ENCODE measurements at places on chromosomes 7 and 10.

- no peak for DNase-seq
These were observed 38.5 kb downstream of the PTF1A start for GRCh38 chr10:23230582-23230981.

GRCh38 chr7:150663802-150664494 is 21.6 kb upstream of the GIMAP2 start:
- DNase-seq = no peak

GRCh38 chr10:6363511-6363910 is 160.8 kb downstream of the PFKFB3 start:
- no peak for DNase-seq

- no peak for DNase-seq
These were observed 256.1 kb downstream of the INHBA start for GRCh38 chr7:41446606-41447449.

GRCh38 chr10:451021-451471 is 238.4 kb downstream of the DIP2C start:
- DNase-seq = no peak

DNA sequence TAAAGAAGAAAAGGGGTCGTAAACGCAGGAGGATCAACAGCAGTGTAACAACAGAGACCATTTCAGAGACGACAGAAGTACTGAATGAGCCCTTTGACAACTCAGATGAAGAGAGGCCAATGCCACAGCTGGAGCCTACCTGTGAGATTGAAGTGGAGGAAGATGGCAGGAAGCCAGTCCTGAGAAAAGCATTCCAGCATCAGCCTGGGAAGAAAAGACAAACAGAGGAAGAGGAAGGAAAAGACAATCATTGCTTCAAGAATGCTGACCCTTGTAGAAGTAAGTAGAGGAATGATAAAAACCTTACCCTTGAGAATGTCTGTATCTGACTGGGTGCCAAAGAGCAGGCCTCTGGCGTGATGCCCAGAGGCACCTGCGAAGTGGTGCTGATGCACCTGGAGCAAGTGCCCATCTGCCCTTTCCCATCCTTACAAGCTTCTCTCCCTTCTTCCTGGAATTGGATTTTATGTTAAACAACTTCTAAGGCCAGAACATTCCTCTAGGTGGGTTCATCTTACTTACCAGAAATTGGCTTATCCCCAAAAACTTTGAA is 86.4 kb upstream of the SAMD8 start:
- DNase-seq = no peak

- no peak for DNase-seq
These were observed at the start of gene FFAR4 for GRCh38 chr10:93566435-93567276. TSS of gene FFAR4 (plus strand) at chr10:93566665. CDS start at chr10:93566721, 56 bp downstream.

DNA sequence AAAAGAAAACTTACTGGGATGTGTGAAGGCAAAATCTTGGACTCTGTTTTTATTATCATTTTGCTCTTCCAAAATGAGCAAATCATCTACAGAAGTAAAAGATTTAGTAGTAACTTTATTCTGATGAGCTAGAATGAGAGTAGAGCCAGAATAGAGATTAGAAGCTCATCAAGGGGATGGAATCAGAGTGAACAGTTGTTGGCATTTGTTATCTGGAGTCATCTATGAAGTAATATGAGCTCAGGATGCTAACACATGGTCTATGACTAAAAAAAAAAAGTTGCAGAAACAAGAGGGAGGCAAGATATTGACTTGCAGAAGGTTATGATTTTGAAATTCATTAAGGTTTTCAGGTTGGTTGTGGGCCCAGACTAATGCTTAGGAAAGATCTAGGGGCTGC is 409.1 kb upstream of the ETV1 start:
- DNase-seq = no peak

- DNase-seq = no peak
These were observed 42.3 kb downstream of the BRI3 start for GRCh38 chr7:98323597-98324322.

GRCh38 chr7:38222481-38223096 is 44.5 kb downstream of the STARD3NL start:
- no peak for DNase-seq
